ENCODE measurements at places on chromosomes 3 and 15.
A peak's percentile ranks its signal among the peaks of the same experiment; 100 is the strongest.

- DNase-seq = no peak
Measured at GRCh38 chr15:100834731-100835130, 44.9 kb upstream of the ALDH1A3 start.

DNA sequence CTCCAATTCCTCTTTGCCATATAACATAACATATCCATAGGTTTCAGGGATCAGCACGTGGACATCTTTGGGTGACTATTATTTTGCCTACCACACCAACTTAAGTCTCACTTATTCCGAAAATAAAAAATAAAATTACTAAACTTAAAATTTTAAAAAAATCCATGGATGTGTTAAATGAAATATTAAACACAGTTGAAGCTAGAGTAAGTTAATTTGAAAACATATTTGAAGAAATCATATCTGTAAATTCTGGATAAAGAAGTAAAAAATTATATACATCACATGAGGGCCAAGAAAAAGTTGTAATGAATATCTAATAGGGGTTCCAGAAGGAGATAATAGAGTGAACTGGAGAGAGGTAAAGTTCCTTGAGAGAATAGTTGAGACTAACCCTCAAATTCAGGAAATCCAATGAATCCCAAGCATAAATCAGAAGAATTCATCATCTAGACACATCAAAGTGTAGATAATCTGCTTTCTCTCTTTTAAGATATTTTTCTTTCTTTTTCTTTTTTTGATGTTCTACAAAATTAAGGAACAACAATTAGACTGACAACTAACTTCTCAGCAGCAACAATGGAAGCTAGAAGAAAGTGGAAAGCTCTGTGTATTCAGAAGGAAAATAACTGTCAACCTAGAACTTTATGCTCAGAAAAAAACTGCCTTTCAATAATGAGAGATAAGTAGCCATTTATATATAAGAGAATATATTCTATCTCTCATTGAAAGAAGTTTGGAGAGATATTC is 147.4 kb downstream of the ABHD5 start:
- no peak for DNase-seq

- DNase-seq = no peak
Measured at GRCh38 chr3:30112411-30112810, 494.0 kb upstream of the TGFBR2 start.

- DNase-seq = no peak
Measured at GRCh38 chr3:177212756-177213155, 15.5 kb upstream of the TBL1XR1 start.

- peak; percentile 77 for DNase-seq
Measured at GRCh38 chr3:134650431-134651346, at the start of gene KY. Gene KY (minus strand): TSS chr3:134651022. CDS start chr3:134650960, 62 bp downstream.

DNA sequence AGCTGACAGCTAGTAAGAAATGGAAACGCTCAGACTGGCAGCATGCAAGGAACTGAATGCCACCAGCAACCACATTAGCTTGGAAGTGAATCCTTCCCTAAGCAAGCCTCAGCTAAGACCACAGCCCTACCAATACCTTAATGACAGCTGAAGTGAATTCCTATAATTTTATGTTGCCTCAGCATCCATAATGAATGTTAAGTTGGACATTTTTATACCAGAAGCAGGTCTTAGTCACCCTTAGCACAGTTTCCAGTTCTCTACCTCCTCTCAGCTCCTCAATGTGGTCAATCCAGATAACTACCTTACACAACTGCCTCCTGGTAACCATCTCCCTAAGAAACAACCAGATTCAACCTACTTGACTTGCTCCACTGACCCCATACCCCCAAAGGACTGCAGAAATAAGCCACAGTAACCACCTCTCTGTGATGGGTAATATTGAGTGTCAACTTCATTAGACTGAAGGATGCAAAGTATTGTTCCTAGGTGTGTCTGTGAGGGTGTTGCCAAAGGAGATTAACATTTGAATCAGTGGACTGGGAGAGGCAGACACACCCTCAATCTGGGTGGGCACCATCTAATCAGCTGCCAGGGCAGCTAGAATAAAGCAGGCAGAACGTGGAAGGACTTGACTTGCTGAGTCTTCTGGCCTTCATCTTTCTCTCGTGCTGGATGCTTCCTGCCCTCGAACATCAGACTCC is 33.5 kb downstream of the NEDD4 start:
- no peak for DNase-seq

- peak; percentile 38 for DNase-seq
Measured at GRCh38 chr3:136787349-136787748, 31.6 kb upstream of the SLC35G2 start.

DNA sequence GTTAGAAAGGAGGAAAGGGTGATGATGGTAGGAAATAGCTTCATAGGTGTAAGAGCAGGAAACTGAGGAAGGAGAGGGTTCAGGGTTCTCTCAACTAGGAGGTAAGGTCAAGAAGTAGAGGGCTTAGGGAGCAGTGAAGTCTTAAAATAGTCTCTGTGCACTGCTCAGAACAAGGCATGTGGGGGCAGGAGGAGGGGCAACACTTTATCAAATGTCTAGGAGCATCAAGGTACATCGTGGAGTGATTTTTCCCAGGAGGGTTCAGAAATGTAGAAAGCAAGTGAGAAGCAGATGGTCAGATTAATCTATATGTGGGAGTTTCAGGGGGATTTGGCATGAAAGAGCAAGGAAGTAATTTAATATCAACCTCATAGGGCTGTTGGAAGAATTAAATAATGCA is 58.8 kb downstream of the TNIK start:
- DNase-seq = no peak

DNA sequence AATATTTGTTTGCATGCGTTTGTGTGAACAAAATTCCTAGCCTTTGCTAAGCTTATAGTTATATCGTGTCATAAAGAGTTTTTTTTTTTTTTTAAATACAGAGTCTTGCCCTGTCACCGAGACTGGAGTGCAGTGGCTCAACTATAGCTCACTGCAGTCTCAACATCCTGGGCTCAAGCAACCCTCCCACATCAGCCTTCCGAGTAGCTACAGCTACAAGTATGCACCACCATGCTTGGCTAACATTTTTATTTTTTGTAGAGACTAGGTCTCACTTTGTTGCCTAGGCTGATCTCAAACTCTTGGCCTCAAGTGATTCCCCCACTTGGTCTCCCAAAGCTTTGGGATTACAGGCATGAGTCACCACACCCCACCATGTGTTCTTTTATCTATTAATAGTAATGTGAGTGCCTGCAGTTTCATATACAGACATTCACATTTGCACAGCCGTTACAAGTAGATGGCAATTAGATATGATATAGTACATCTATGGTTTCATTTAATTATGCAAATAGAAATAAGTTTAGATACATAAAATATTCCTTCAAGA is 848.6 kb downstream of the PDCD6IP start:
- no peak for DNase-seq

GRCh38 chr3:63662500-63662899 is 10.0 kb downstream of the SNTN start:
- peak; percentile 23 for DNase-seq

GRCh38 chr15:78334845-78335244 is 5.3 kb upstream of the CRABP1 start:
- DNase-seq = no peak

DNA sequence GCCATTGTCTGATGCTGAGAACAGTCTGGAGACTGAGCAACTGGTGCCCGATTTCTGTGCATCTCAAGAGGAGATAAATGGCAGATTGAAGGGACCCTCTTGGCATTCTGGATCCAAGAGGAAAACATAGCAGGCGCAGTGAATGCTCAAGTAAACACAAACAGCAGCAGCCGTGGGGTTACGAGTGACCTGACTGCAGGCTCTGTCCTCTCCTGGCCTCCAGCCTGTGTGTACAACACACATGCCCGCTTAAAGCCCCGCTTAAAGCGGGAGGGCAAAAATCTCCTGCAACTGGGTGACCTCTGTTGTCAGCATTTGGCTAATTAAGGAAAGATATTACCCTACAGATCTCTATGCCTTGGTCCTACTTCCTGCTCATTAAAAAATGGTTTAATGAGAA is 120.5 kb downstream of the GREM1 start:
- DNase-seq = no peak

DNA sequence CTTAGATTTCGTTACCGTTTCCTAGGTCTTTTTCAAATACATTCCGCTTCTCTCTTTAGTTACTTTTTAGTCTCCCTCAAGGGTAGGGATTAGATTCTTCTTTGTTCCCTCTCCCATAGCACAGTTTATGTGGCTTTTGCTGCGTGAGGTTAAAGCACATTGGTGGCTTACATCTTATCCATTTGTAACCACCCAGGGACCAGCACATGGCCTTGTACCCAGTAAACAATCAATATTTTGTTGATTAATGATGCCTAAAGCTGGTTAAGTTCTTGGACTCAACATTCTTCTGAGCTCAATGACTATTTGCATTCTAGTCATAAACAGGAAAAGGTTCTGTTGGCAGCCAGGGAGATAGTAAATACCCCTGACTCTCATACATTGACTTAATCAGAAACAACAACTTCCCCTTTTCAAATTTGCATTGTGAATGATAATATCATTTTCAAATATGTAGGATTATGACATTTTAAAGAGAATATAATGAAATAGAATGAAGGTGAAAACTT is 60.2 kb downstream of the CACNA1D start:
- no peak for DNase-seq

GRCh38 chr3:81951106-81951505 is 189.7 kb upstream of the GBE1 start:
- peak; percentile 20 for DNase-seq

DNA sequence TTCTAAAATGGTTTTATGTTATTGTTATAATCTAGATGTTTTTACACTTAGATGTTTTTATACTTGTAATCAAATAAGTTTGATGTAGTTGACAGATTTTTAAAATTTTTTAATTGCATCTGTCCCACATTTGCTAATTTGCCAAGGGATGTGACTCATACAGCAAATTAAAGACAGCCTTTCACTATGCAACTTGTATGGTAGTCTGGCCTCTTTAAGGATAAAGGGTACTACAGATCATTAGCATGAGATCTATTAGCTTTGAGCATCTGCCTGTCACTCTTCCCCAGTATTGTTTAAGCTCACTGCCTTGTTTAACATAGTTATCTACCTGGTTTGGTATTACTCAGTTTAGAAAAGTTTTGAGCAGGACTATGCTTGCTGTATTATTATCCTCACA is 83.0 kb downstream of the NPTN start:
- no peak for DNase-seq

DNA sequence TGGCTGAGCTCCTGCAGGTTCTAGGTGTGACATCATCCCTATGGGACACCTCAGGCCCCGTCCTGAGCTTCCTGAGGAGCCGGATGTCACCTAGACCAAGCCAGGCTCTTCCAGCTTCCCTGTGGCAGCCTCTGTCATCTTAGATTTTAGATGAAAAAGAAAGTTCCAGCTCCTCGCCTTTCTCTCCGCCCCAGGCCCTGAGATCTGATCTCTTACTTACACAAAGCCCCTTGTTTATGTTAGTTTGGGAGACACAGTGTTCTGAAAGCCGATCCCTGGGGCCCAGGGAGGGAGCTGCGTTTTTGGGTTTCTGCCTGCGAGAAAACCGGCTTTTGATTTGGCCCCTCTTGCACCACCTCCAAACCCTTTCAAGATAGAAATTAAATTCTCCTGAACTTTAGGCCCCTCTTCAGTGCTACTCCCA is 40.2 kb upstream of the FAM107A start:
- no peak for DNase-seq

- DNase-seq = no peak
Measured at GRCh38 chr3:15976524-15976923, 178.7 kb upstream of the ANKRD28 start.

DNA sequence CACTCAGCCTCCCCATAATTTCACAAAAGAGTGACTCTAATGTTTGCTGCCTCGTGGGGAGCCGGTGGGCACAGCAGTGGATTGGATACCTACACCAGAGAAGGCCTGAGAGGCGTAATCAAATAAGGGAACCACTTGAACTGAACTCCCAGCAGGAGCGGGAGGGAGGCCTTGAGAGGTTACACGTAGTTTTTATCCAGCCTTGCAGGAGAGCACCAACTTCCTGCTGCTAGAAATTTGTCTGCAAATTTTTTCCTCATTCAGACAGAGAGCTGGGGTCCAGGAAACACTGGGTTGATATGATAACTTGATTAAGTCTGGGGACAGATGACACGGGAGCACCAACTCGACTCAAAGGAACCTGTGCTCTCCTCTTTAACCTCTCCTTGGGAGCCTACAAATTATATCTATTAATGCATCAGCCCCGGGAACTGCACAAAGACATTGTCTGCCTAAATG is 69.8 kb downstream of the HES1 start:
- peak; percentile 51 for DNase-seq

DNA sequence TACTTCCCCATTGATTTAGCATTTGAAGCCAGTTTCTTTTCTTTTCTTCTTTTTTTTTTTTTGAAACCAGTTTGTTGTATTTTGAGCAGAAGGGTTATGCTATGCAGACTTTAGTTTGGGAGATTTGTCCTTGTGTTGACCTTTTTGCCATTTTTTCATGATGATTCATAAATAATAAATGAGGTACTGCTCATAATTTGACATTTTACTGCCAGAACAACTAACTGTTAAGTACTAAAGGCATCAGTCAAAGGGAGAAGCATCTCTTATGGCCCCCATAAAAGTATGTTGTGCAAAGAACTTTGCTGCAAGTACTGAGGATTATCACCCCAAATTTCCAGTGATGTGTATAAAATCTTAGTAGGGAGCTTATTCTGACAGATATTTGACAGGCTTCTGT is 1.7 kb upstream of the GPR87 start:
- DNase-seq = no peak

GRCh38 chr3:54065586-54065985 is 56.8 kb upstream of the CACNA2D3 start:
- no peak for DNase-seq

DNA sequence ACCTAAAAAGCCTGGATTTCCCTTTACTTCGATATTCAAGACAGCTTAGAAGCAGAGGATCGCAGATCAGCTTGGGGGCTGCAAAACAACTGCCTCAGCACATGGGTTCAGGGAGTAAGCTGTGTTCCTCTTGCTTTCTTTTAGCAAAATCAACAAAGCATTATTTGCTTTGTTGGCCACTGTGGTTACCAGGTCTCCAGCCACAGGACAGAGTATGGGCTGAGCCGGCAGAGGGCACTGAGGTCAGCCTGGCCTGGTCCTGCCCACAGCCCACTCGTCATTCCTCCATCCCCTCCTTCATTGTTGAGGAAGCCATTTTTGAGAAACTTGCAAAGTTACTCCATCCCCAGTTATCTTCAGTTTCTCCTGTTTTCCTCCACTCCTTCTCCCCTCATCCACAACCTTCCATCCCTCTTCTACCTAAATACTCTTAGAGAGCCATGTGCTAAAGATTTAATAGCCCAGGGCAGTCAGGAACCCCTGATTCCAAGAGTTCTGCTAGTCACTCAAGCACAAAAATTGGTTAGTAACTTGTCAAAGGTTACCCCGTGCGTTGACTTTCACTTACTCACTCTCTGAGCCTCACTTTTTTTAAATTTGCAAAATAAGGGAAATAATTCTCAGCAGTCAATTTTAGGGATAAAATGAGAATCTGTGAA is 60.0 kb upstream of the HES1 start:
- DNase-seq = no peak

GRCh38 chr15:41048397-41048796 is 67.7 kb downstream of the INO80 start:
- no peak for DNase-seq

Data from iPS-NIHi11 (cell line).